Stimulated activated CD4-positive, alpha-beta T cell treated with anti-CD3 and anti-CD28 coated beads, TNF-alpha, amount 100 ng/mL, for 4 hours (primary cell): ENCODE measurements at places on chromosomes 12 and 14.
A peak's percentile ranks its signal among the peaks of the same experiment; 100 is the strongest.

- no peak for DNase-seq
These were observed 612.5 kb downstream of the FSCB start for GRCh38 chr14:43894534-43894933.

- DNase-seq, result no peak
These were observed 20.2 kb downstream of the TNFAIP2 start for GRCh38 chr14:103143506-103143905.

DNA sequence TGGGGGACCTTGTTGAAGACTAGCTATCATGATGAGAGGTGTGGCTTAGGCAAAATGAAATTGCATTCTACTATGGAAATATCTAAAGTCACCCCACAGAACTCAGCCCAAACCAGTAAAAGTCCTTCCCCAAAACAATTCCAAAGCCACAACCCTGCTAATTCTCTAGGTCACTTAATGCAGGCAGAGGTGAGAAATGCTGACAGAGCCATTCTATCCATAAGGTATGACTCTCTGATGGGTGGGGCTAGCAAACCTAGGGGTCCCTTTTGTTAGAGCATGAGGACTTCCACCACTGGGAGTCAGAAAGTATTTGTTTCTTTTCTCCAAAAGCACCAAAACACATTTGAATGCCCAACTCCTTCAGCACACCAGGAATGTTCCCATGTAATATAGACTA lies 12.7 kb upstream of the BMP4 start:
- no peak for DNase-seq

- no peak for DNase-seq
These were observed 306.9 kb upstream of the DIO2 start for GRCh38 chr14:80518173-80518572.

DNA sequence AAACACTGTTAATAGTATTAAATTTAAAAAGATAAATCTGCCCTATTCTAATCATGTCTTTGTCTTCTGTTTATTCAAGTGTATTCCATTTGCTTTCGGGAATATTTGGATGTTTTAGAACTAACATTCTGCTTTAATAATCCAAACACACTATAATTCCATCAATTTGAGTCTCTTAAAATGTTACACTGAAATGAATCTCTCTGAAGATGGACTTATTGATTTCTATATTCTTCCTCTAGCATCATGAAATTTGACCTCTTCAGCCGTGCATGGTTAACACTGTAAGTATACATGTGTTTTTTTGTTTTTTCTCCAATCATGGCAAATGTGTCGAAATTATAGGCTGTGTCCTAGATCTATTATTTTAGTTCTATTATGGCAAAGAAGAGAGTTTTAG lies 339.2 kb downstream of the ACSS3 start:
- no peak for DNase-seq

- DNase-seq, result no peak
These were observed 245.7 kb downstream of the KCNC2 start for GRCh38 chr12:74963867-74964331.

DNA sequence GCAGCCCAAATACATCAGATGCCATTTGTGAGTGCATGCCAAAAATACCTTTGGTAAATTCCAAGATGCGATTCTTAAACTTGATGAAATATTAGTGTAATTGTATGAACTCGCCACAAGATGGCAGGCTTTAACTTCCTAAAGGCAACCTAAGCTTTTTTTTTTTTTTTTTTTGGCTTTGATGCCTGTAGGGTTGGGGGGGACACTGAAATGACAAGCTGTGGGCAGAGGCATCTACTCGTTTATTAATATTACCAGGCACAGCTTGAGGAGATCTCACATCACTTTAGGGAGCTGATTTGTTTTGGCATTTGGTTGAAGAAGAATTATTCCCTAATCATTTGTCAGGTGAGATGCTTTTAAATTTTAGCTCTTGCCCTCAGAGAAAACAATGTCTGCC lies 126.7 kb upstream of the CCDC196 start:
- DNase-seq, result no peak

GRCh38 chr14:31541702-31542101 lies 19.5 kb upstream of the NUBPL start:
- DNase-seq, result no peak

DNA sequence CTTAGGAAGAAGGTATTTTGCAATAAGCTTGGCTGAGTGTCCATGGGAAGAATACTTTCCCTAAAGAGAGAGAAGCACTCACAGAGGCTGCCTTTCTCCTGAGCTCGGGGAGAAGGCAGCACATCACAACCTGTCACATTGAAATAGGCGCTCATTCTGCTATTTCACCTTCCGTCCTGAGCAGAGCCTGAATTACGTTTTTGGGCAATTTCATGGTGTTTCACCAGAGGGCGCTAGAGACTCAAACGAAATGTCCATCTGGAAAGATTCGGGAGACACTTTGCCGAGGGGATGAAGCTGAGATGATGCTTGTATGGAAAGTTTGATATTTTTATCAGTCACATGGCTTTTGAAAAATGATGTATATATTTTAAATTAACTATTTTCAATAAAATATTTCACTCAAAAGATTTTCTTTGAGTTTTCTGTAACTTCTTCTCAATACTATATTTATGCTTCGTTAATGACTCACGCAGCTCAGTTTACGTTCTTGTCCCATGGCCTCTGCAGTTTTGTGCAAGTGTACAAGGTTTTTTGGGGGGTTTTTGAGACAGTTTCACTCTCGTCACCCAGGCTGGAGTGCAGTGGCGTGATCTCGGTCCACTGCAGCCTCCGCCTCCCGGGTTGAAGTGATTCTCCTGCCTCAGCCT lies 17.4 kb upstream of the B4GALNT3 start:
- DNase-seq, result no peak

DNA sequence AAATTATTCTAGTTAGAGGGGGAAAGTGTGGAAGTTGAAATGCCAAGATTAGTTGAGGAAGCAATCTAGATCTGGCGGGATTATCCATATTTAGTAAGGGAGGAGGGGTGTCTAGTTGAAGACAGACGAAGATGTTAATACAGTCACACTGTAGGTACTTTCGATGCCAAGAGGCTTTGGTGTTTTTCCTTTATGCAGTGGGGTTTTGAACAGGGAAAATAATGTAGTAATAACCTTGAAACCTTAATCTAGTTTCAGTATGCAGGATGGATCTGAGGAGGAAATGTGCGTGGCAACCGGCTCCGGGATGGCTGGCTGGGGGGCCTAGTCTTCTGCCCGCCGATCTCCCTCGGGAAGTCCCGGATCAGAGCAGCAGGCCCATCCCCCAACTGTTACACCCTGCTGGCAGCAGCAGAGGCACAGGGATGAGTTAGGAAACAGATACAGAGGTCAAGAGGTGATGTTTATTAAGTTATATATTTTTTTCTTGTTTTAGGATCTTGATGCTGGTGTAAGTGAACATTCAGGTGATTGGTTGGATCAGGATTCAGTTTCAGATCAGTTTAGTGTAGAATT lies 27.4 kb downstream of the MDM2 start:
- DNase-seq, result no peak

DNA sequence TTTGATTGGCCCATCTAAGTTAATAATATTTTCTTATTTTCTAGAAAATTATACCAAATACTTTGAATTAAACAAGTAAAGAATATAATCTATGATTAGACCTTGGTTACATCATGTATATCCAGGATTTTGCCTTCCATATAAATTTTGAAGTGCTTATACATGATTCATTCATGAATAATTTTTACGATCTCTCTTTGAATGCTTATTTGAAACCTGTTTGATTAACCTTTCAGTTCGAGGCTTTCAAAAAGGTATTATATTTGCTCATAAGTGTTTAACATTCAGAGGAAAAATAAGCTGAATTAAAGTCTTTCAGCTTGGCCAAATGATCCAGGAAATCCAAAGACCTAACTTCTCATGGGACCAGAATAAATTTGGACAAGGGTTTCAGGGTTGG lies 495.2 kb upstream of the GARIN6 start:
- DNase-seq, result no peak

GRCh38 chr14:63426838-63427352 lies 108.2 kb upstream of the GPHB5 start:
- no peak for DNase-seq

GRCh38 chr12:46065412-46066166 lies 75.2 kb upstream of the SCAF11 start:
- DNase-seq, result no peak

DNA sequence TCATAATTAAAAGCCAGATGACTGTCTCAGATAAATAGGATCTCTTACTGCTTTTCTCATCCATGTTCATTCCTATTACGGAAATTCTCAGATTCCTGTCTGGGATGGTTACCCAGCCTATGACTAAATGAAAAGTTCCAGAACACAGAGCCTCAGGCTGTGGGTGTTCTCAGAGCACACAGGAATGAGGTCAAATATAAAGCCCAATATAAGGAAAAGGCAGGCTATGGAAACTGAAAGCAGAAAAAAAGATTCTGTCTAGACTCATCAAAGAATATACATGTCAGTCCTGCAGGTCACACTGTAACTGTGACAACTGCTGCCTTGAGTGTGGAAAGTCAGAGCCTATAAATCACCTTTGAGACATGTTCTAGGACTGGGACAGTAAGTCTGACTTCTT lies 64.3 kb downstream of the DCAF5 start:
- DNase-seq, result no peak

GRCh38 chr12:121499929-121500793 lies 80.7 kb downstream of the KDM2B start:
- DNase-seq, result peak; percentile 69

GRCh38 chr14:75292886-75293285 lies 14.3 kb downstream of the FOS start:
- no peak for DNase-seq

- DNase-seq, result peak; percentile 18
These were observed 8.3 kb downstream of the PROX2 start for GRCh38 chr14:74867673-74868072.

DNA sequence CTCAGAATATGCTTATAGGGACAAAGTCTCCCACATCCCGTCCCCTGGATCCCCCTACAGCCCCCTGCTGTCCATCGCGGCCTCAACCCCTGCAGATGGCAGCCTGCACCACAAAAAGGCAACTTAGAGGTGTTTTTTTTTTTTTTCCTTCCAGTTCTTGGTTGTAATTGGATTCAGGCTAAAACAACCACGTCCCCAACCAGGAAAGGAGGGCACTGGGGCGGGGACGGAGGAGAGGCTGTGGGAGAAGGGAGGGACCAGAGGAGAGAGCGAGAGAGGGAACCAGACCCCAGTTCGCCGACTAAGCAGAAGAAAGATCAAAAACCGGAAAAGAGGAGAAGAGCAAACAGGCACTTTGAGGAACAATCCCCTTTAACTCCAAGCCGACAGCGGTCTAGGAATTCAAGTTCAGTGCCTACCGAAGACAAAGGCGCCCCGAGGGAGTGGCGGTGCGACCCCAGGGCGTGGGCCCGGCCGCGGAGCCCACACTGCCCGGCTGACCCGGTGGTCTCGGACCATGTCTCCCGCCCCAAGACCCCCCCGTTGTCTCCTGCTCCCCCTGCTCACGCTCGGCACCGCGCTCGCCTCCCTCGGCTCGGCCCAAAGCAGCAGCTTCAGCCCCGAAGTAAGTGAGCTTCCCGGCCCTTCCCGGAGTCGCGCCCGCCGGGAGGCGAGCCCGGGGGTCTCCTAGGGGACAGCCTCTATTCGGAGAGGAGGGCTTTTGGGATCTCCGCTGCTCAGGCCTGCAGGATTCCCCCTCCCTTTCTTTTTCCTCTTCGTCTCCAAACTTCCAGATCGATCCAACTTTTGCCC lies at the start of gene MMP14:
TSS of gene MMP14 (plus strand) at position 285 of the 813 bp plus-strand sequence. CDS start at position 518, 233 bp downstream.
- DNase-seq, result no peak

- DNase-seq, result no peak
These were observed 626.6 kb upstream of the TMEM132C start for GRCh38 chr12:127640181-127640886.

GRCh38 chr12:101455685-101456084 lies 19.5 kb upstream of the SPIC start:
- DNase-seq, result no peak

DNA sequence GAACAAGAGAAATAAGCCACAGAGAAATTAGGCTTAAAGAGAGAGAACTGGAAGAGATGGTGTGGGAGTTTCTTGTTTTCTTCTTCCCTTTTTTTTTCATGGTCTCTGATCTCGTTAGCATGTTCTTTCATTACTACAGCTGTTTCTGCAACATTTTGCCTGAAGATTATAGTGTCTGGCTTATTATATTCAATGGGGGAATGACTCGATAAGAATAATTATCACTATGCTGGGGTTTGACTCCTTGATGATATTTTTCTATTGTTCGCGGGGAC lies 70.0 kb downstream of the TMEM132C start:
- DNase-seq, result no peak

DNA sequence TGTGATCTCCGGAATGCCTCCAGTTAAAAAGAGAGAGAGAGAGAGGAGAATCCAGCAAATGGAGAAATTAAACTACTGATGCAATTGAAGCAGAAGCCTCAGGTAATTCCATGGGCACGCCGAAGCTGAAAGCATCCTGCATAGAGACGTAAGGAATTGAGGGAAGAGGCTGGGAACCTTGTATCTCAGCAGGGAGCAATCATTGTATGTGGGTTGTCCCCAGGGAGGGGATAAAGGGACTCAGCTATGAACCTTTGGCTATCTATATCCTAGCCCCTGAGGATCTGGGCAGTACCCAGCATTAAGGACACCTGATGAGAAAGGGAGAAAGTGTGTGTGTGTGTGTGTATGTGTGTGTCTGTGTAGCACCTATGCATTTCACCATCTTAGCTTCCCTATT lies 95.8 kb upstream of the ATXN7L3B start:
- DNase-seq, result no peak

DNA sequence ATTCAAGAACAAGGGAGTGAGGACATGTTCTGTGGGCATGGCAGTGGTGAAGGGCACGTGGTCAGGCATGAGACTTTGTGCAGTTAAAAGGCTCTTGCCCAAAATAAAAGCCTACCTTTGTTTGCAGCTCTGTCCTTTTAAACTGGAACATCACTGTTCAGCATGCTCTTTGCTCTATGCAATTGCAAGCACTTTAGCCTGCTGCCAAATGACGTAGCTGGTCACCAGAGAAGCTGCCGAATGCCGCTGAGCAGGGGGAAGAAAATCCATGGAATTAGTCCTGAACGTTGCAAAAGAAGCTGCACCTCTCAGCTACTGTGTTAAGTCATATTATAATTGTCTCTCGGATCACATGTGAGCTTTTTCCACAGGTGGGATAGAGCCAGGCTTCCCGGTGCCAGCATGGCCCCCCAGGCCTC lies 176.3 kb upstream of the DIO2 start:
- no peak for DNase-seq

DNA sequence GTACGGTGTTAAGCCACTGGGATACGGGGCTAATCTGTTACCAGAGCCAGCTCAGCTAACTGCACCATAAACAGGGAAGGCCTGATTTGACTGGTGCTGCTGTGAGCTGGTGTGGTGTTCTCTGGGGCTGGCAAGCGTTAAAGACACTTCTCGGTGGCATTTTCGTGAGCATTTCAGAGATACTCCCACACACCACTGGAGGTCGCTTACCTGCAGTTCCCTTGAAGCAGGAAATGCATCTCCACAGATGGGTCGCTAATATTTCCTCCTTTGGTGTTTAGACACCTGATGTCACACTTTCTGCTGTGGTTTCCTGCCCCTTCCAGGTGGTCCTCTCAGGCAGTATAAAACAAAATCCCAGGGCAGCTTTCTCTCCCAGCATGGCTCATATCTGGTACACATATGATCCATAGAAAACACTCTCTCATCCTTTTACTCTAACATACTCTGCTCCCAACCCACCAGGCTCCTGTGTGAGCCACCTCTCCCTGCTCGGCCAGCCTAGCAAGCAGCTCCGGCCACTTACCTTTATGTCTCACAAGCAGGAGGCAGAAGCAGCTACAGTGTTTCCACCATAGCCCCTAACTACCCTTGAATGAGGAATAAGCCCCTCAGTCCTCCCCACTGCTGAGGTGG lies 129.9 kb upstream of the GRIN2B start:
- no peak for DNase-seq

- DNase-seq, result no peak
These were observed 132.9 kb downstream of the SRGAP1 start for GRCh38 chr12:63977441-63977840.

GRCh38 chr12:32907898-32908476 lies 11.4 kb upstream of the PKP2 start:
- no peak for DNase-seq
